ENCODE measurements at places on chromosomes 12 and 14. TPM values are rescaled to one million over a fixed set of nuclear protein-coding genes. Genes with fewer than 3 reads are reported as not detected.

TMEM52B gene
- not detected for total RNA-seq

CLEC7A gene
- not detected for total RNA-seq

EXOC3L4 gene
- total RNA-seq, result 2.6 TPM

LRTM2 gene
- total RNA-seq, result not detected

SLC17A8 gene
- total RNA-seq, result not detected

DNA sequence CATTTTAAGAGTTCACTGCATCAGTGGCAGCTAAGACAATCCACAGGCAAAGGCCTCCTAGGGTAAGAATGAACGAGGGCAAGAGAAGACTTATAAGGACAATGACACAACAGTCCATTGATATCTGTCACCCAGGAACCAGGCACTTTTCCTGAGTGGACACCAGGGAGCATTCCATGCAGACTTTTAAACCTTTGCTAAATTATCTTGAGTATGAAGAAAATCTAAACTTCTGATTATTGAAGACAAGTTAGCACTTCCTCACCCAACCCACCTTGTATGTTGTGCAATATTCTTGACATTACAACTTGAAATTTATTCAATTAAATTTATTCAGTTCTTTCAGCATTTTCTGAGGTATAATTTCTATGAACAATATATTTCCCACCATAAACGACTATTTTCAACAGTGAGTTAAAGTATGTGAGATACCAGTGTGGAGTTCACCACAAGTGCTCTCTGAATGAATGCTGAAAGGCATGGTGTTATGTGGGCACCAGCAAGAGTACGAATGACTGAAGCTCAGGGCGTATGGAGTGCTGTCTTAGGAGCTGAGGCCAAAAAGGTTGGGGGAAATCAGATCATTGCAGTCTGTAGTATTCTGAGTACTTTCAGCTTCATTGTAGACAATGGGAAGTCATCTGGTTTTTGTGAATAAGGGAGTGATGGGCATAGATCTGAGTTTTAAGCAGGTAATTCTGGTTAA lies 124.3 kb upstream of the LMNTD1 start:
- H3K27ac ChIP-seq, result no peak overlapping the region
- no peak for DNase-seq
- H3K27me3 ChIP-seq, result peaks cover 10% of the 10 kb centered on the region
- H3K4me1 ChIP-seq, result no peaks in the 10 kb centered on the region
- no peak overlapping the region for H3K4me3 ChIP-seq

GRCh38 chr12:127599436-127599835 lies 667.5 kb upstream of the TMEM132C start:
- H3K4me1 ChIP-seq, result no peaks in the 10 kb centered on the region
- H3K27me3 ChIP-seq, result no peaks in the 10 kb centered on the region
- no peak overlapping the region for H3K27ac ChIP-seq
- no peak overlapping the region for H3K4me3 ChIP-seq
- no peaks in the 10 kb centered on the region for H3K36me3 ChIP-seq
- no peak for DNase-seq

GRCh38 chr12:94167071-94167755 lies 18.8 kb downstream of the PLXNC1 start:
- DNase-seq, result no peak
- H3K4me3 ChIP-seq, result no peak overlapping the region
- H3K27me3 ChIP-seq, result peaks cover 37% of the 10 kb centered on the region
- H3K27ac ChIP-seq, result no peak overlapping the region
- no peaks in the 10 kb centered on the region for H3K4me1 ChIP-seq

GRCh38 chr12:52741375-52742195 lies 35.6 kb downstream of the KRT76 start:
- H3K27me3 ChIP-seq, result peaks cover 6% of the 10 kb centered on the region
- DNase-seq, result no peak
- no peak overlapping the region for H3K27ac ChIP-seq
- H3K36me3 ChIP-seq, result no peaks in the 10 kb centered on the region

- H3K4me3 ChIP-seq, result no peak overlapping the region
- DNase-seq, result no peak
- H3K36me3 ChIP-seq, result no peaks in the 10 kb centered on the region
- H3K27me3 ChIP-seq, result no peaks in the 10 kb centered on the region
- H3K4me1 ChIP-seq, result no peaks in the 10 kb centered on the region
These were observed 85.4 kb downstream of the CHGA start for GRCh38 chr14:93008381-93008780.

DNA sequence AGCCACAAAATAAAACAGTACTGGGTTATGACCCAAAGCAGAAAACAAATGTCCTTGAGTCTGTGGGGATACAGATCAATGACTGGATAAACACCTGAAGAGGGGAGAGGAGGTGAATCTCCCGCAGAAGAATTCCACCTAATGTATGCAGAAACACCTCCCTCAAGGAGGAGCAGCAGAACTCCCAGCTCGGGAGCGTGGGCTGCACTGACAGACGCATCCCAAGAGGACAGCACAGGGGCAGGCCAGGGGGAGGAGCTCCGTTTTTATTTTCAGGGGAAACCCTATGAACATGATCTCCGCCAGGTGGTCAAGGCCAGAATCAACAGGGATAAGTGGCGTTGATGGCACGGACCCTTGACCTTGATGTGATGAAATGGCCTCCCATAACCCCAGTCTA lies 41.8 kb upstream of the PPP2R5C start:
- no peaks in the 10 kb centered on the region for H3K27me3 ChIP-seq
- H3K4me1 ChIP-seq, result no peaks in the 10 kb centered on the region
- H3K36me3 ChIP-seq, result no peaks in the 10 kb centered on the region
- H3K27ac ChIP-seq, result no peak overlapping the region

GRCh38 chr12:85394809-85395208 lies 114.8 kb downstream of the ALX1 start:
- no peak for DNase-seq
- no peak overlapping the region for H3K4me3 ChIP-seq
- no peak overlapping the region for H3K27ac ChIP-seq
- no peaks in the 10 kb centered on the region for H3K4me1 ChIP-seq

DNA sequence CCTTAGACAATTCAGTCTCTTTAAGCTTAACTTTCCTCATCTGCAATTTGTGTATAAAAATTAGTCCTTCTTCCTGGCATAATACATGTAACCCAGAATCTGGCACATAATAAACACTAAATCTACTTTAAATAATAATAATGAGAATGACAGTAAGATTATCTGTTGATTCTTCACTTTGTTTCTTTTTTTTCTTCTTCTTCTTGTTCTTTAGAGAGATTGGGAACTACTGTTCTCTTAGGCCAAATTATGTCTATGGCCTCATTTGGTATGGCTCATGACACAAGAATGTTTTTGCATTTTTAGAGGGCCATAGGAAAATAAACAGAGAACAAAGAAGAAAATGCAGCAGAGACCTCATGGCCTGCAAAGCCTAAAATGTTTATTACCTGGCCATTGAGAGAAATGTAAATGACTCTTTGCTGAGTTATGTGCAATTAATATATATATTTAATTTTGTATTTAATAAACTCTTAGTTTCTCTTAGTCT lies 275.8 kb downstream of the SLC6A15 start:
- no peaks in the 10 kb centered on the region for H3K27me3 ChIP-seq
- no peaks in the 10 kb centered on the region for H3K4me1 ChIP-seq
- H3K4me3 ChIP-seq, result no peak overlapping the region

DNA sequence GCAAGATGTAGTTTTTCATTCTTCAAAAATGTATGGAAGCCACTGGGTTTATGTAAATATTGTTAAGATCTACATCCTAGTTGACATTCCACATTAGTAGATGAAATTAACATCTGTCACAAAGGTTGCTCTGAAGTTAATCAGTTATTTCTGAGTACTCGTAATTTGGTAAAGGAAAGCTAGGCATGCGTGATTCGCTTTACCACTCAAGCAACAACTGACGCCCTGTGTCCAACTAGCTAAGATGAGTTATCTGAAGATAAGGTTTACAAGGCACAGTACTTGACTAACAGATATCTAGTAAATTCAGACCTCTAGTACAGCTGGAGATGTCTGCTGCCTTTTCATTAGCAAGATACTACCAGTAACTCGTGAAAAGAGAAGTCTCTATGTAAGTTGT lies 14.1 kb downstream of the PRKD1 start:
- no peak overlapping the region for H3K4me3 ChIP-seq
- H3K27me3 ChIP-seq, result no peaks in the 10 kb centered on the region
- no peak for DNase-seq

DNA sequence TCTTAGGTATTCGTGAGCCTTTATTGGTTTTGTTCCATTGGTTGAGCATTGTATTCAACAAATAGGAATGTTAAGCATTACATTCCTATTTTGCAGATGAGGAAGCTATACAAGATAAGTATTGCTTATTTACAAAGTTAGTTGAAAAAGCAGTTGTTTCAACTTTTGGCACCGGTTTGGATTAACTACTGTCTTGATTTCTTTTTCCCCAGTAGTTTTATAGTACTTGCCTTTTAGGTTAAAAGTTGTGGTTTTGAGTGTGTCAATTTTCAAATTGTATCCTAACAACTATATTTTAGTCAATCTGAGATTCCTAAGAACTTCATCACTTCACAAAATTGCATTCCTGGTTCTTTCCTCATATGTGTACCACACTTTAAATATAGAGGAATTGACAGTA lies 23.8 kb upstream of the MBIP start:
- H3K27ac ChIP-seq, result no peak overlapping the region
- no peak for DNase-seq
- H3K27me3 ChIP-seq, result no peaks in the 10 kb centered on the region
- H3K4me1 ChIP-seq, result no peaks in the 10 kb centered on the region
- H3K4me3 ChIP-seq, result no peak overlapping the region

GRCh38 chr14:69152181-69152901 lies 578 bp downstream of the DCAF5 start:
- peak overlapping the region; percentile 83 for H3K27ac ChIP-seq
- no peaks in the 10 kb centered on the region for H3K27me3 ChIP-seq
- DNase-seq, result no peak
- peak overlapping the region; percentile 66 for H3K4me3 ChIP-seq

DNA sequence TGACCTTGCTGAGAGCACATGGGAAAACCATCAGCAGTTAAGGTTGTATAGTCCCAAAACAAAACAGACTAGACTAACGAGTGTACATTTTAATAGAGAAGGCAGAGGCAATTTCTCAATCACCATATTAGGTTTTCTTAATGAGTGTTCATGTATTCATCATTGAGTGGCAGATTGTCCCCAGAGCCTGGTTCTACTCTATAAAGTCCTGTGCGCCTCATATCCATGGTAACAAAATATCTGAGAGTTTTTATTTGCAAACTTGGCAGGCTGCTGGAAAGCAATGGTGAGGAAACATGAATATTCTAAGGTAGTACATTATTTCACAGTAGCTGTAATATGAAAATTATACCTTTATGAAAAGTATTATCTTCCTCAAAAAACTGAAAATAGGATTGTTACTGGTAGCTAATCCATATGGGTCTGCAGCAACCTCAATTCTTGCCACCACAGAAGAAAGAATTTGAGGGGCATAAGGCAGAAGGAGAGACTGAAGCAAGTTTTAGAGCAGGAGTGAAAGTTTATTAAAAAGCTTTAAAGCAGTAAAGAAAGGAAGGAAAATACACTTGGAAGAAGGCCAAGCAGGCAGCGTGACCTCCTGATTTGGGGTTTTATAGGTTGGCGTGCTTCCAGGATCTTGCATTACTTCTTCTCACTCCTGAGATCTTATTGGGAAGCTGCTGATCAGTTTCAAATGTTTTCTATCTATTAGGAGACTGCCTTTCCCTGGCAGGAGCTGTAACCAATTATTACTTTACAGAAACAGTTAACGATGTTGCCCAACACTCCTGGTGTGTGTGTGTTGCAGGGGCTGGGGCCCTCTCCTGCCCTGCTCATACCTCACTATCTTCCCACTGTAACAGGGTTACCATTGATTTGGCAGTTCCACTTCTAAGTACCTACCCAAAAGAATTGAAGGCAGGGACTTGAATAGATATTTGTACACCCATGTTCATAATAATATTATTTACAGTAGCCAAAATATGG lies 154.0 kb upstream of the NUDT4 start:
- no peaks in the 10 kb centered on the region for H3K36me3 ChIP-seq
- H3K27ac ChIP-seq, result no peak overlapping the region
- DNase-seq, result no peak
- no peaks in the 10 kb centered on the region for H3K4me1 ChIP-seq

- H3K36me3 ChIP-seq, result no peaks in the 10 kb centered on the region
- no peak for DNase-seq
- H3K27ac ChIP-seq, result peak overlapping the region; percentile 75
- peak overlapping the region; percentile 84 for H3K4me3 ChIP-seq
- H3K27me3 ChIP-seq, result no peaks in the 10 kb centered on the region
These were observed 585 bp upstream of the DYRK2 start for GRCh38 chr12:67647799-67648520.

- H3K4me1 ChIP-seq, result no peaks in the 10 kb centered on the region
- H3K4me3 ChIP-seq, result no peak overlapping the region
- no peaks in the 10 kb centered on the region for H3K36me3 ChIP-seq
- no peak for DNase-seq
- H3K27ac ChIP-seq, result no peak overlapping the region
- H3K27me3 ChIP-seq, result no peaks in the 10 kb centered on the region
These were observed 78.5 kb downstream of the ST8SIA1 start for GRCh38 chr12:22256041-22256441.

- no peaks in the 10 kb centered on the region for H3K36me3 ChIP-seq
- H3K4me3 ChIP-seq, result no peak overlapping the region
- no peaks in the 10 kb centered on the region for H3K4me1 ChIP-seq
- H3K27me3 ChIP-seq, result no peaks in the 10 kb centered on the region
- H3K27ac ChIP-seq, result no peak overlapping the region
These were observed 390.2 kb downstream of the SOX5 start for GRCh38 chr12:23559268-23559753.

DNA sequence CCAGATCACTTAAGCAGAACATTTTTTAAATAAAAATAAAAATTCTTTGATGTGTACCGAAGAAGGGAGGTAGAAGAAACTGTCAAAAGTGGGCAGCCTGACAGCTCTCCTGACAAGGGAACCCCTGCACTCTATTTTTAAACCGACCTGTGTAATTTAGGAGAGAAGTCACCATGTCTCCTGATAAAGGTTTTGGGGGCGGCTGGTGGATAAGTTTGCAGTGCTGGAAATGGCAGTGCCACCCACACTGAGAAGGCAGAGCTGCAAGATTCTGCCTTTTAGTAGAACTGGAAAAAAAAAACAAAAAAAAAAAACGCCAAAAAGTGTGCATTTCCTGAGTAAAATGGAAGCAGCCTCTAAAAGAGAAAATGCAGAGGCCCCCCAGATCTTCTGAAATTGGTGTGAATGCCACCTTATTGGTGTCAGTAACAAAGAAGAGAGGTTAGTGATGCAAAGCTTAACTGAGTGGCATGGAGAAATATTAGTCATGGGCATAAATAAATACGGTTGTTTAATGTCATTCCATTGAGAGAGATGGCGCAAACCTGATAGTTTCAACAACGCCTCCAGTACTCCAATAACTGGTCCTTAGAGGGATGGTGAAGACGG lies 24.7 kb downstream of the DUSP6 start:
- no peak overlapping the region for H3K27ac ChIP-seq
- no peaks in the 10 kb centered on the region for H3K4me1 ChIP-seq
- DNase-seq, result no peak
- no peak overlapping the region for H3K4me3 ChIP-seq
- H3K27me3 ChIP-seq, result no peaks in the 10 kb centered on the region
- no peaks in the 10 kb centered on the region for H3K36me3 ChIP-seq

GRCh38 chr12:9694241-9694640 lies 24.7 kb downstream of the CLEC2D start:
- no peaks in the 10 kb centered on the region for H3K36me3 ChIP-seq
- H3K27me3 ChIP-seq, result no peaks in the 10 kb centered on the region
- H3K4me1 ChIP-seq, result no peaks in the 10 kb centered on the region
- no peak overlapping the region for H3K4me3 ChIP-seq
- no peak for DNase-seq
